ENCODE measurements at places on chromosomes 12 and 14.

DNA sequence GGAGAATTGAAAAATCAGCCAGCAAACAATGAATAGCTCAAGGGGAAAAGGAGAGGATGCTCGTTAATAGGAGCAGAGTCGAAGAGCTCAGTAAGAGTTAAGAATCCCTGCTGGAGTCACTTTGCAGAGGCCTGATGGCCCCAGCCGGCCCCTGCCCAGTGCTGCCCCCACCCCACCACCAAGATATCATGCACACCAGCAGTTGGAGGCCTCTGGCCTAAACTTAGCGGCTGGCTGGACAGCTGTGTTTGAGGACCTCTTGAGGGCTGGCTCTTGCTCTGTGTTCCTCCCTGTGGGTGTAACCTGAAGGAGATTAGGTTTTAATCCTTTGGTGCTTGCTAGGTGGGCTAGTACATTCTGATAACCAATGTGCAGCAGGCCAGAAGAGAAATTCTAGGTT, 142.0 kb downstream of the PLXNC1 start:
- no peak for DNase-seq

GRCh38 chr12:124655048-124655697, 87.8 kb upstream of the NCOR2 start:
- DNase-seq = no peak

DNA sequence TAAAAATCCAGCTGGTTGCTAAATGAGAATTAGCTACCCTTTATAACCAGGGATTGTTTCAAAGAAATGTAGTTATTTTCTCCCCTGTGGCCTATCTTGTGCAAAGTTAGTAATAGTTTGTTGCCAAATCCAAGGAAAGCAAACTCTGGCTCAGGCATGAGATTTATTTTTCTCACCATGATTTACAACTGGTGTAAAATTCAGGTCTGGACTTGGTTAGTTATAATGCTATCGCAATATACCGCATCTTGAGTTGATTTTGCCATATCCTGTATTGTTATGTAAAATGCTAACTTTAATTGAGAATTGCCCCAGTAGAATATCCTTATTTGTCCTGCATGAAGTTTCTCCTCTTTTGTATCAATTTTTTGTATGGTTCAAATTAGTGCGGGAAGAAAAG, 135.5 kb downstream of the CRADD start:
- no peak for DNase-seq

- DNase-seq = no peak
Observed at GRCh38 chr12:19822476-19822875, 383.2 kb downstream of the AEBP2 start.

GRCh38 chr12:39127401-39127800, 222.0 kb upstream of the CPNE8 start:
- DNase-seq = no peak

- no peak for DNase-seq
Observed at GRCh38 chr14:79608446-79608845, 602.9 kb downstream of the DIO2 start.

DNA sequence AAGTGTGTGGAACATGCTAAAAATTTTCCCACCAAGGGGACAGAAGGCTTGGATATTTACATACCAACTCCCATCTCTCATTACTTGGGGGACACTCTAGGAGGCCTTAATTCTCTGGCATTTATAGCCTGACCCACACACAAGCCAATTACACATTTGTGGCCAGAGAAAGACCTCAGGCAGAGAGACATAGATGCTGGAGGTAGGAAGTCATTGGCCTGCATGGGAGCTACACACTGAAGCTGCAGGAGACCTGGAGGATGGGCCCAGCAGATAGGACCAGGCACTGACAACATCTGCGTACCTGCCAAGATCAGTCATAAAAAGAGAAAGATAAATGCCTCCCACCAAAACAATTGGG, 61.7 kb downstream of the TBX5 start:
- no peak for DNase-seq

Data from T-helper 1 cell (primary cell).